ENCODE measurements at places on chromosomes 4 and X. TPM values are rescaled to one million over a fixed set of nuclear protein-coding genes. Genes with fewer than 3 reads are reported as not detected.

Gene TMEM47
- total RNA-seq: 12.7 TPM

Gene GCNA
- total RNA-seq: 30.0 TPM

Gene CXCL11
- 0.55 TPM for total RNA-seq

Gene SPANXA2
- 8.3 TPM for total RNA-seq

Gene ASMT
- total RNA-seq: 0.37 TPM

Gene H2AZ1
- total RNA-seq: 73.0 TPM

DNA sequence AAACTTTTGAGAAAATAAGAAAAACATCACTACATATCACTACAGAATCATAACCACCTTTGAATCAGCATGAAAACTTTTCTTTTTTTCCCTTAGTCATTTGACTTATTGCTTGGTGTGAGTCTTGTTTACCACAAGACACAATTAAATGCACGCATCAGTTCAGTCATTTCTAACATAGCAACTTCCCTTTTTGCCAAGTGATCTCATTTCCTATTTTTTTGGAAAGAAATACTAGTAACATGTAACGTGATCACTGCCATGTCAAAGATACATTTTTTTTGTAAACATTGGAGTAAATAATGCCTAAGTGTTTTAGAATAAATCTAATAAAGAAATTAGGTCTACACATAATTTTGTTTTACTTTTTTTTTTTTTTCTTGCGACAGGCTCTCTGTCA, 5.1 kb upstream of the CXCL8 start:
- DNase-seq: no peak

- no peak for DNase-seq
Observed at GRCh38 chrX:32483534-32484136, 727.7 kb downstream of the DMD start.

- DNase-seq: no peak
Observed at GRCh38 chr4:78876568-78877320, 62.5 kb downstream of the PAQR3 start.

- DNase-seq: no peak
Observed at GRCh38 chr4:140234697-140235060, 80.7 kb upstream of the MAML3 start.

- no peak for DNase-seq
Observed at GRCh38 chrX:30781711-30782444, 107.2 kb downstream of the TAB3 start.

DNA sequence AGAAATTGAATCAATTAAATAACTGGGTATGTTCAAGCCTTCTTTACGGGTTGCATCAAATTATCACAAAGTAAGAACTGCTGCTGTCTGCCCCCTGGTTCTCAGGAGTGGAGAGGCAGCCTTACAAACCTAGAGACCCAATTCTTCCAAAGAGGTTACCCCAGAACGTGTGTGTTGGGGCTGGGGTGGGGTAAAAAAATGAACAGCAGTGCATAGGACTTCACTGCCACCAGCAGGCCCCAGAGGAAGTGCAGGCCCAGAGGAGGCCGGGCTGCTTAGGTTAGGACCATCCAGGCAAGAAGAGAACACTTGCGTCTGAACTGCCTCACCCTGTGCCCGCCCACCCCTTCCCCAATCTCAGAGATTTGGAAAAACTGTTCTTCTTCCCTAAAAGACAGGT, 1.5 kb upstream of the NWD2 start:
- DNase-seq: peak; percentile 38

DNA sequence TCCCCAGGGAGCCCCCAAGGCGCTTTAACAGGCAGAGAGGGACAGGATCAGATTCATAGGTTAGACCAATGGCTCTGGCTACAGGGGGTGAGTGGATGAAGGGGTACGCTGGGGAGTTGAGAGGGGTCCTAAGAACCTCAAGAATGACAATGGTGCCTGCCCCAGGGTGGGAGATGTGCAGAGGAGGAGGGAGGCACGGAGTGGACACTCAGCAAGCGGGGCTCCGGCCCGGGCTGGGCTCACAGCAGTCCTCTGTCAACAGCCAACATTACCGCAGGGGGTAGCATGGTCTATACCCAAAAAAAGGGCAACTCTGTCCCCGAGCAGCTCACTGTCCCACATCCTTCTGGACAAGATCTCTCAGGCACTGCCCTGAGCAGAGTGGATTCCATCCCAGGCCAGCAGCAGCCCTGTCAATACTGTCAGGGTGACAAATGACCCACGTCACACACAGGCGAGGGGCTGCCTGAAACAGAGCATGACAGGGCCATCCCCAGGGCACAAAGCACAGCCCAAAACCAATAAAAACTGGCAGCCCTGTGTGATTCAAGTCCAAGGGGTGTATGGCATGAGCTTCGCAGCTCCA, 47.7 kb upstream of the PPP2R2C start:
- no peak for DNase-seq

- DNase-seq: no peak
Observed at GRCh38 chr4:44071959-44072955, 376.4 kb downstream of the KCTD8 start.

- no peak for DNase-seq
Observed at GRCh38 chr4:38659346-38659745, 4.7 kb upstream of the KLF3 start.

GRCh38 chr4:128308986-128309385, 21.4 kb upstream of the PGRMC2 start:
- DNase-seq: no peak

DNA sequence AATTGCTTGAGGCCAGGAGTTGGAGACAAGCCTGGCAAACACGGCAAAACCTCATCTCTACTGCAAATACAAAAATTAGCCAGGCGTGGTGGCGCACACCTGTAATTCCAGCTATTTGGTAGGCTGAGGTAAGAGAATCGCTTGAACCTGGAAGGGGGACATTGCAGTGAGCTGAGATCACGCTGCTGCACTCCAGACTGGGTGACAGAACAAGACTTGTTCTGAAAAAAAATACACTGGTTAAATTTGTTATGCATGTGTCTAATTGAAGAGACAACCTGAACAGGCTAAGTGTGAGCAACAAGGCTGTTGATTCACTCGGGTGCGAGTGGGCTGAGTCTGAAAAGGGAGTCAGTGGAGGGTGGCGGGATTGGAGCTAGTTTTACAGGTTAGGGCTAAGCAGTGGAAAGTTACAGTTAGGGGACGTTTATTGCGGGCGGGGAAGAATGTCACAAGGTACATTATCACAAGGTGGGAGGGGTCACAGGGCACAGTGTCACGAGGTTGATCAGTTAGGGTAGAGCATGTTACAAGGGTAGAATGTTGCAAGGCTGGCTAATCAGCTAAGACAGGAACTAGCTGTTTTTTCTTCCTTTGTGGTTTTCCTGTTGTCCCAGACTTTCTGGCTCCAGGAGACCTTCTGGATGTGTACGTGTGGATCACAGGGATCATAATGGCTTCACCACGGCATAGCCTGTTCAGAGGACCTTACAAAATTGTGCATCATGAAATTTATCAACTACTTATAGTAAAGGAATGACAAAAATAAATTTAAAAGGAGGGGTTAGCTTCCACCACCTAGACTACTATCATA, 115.8 kb downstream of the NAA11 start:
- DNase-seq: peak; percentile 38

GRCh38 chrX:53261355-53261972, 19.9 kb downstream of the IQSEC2 start:
- no peak for DNase-seq

DNA sequence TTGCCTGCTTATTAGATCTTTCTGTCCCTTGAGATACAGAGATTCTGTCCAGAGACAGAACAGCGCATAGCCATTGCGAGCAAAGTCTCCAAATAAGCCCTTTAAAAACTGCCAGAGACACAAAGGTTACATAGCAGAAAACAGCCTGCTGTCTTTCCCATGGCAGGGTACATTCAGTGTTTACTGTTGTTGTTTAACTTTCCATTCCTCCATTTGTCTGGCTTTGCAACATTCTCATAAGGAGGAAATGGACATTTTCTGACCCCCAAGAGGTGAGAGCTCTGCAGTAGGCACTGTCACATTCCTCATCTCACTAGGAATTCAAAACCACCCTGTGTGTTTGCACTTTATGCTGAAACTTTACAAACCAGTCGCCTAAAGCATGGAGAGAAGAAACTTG, 48.3 kb downstream of the PDE5A start:
- DNase-seq: no peak

- DNase-seq: no peak
Observed at GRCh38 chrX:42119076-42119475, 195.7 kb upstream of the CASK start.

DNA sequence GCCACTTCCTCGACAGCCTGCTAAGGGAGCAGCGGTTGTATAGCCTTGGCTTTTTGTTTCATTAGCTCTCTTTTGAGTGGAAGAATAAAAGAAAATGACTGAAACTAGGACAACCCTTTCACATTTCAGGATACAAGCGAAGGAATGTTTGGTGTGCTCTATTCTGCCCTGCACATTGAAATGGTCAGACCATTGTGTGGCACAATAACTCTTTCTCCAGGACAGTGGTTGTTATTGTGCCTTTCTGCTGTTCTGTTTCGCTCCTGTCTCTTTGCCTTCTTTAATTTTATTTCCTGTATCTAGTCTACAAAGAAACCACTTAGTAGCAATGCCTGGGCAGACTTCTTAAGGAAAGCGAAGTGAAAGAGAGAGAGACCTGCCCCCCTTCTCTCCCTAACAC, 473.7 kb downstream of the GBA3 start:
- DNase-seq: no peak

All from testis (tissue), 5 donors.